ENCODE measurements at places on chromosomes 11 and 22. TPM values are rescaled to one million over a fixed set of nuclear protein-coding genes. Genes with fewer than 3 reads are reported as not detected.
A peak's percentile ranks its signal among the peaks of the same experiment; 100 is the strongest.

DBX1 gene
- total RNA-seq, result not detected

DNA sequence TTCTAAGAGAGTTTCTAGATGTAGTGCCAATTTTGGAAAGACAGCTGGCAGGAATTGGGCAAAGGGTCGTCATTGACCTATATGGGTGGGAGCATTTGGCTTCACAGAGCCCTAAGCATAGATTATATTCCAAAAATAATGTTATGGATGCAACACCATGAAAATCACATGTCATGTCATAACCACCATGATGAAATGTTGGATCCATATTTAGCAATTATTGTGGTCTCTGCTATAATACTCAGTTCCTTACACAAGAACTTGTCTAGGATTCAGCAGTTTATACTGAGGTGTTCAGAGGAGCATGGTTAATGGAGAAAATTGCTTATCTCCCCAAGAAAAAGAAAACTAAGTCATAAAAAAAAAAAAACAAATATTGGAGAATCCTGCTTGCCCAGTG is 31.6 kb downstream of the NTM start:
- DNase-seq, result no peak

GRCh38 chr11:2173150-2173693 is 1.6 kb upstream of the TH start:
- no peak for DNase-seq

TMEM191C gene
- 1.4 TPM for total RNA-seq

MYOD1 gene
- total RNA-seq, result not detected

- DNase-seq, result no peak
Observed at GRCh38 chr22:39306456-39307361, 12.7 kb downstream of the RPL3 start.

- DNase-seq, result no peak
Observed at GRCh38 chr11:48054994-48055291, 74.6 kb downstream of the PTPRJ start.

DNA sequence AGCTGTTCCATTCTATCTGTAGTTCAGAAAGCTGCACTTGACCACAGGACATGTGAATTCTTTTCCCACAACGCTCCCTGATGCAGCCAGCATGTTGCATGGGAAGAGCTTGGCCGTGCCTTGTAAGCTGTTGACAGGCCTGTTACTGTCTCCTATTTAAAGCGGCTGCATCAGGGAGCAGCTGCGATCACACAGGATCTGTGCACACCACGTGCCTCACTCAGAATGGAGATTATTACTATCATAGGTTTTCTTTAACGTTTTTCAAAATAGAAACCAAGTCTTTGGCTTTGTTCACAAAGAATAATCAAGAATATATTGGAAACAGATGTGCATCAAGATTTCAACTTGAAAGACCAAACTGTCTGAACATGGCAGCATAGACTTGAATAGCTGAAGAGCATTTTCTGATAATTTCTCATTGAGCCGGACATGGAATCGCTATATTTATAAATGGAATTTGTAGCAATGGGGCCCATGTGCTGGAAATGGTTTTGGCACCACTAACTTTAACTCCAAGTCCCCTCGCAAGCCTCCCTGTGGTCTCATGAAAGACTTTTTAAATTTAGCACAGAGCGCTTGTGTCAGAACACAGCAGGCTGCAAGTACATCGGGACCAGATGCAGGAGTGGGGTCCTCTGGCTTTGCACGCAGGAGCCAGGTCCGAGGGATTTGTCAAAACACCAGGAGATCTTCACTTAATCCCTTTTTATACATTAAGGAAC is 40.8 kb upstream of the MYO18B start:
- no peak for DNase-seq

DNA sequence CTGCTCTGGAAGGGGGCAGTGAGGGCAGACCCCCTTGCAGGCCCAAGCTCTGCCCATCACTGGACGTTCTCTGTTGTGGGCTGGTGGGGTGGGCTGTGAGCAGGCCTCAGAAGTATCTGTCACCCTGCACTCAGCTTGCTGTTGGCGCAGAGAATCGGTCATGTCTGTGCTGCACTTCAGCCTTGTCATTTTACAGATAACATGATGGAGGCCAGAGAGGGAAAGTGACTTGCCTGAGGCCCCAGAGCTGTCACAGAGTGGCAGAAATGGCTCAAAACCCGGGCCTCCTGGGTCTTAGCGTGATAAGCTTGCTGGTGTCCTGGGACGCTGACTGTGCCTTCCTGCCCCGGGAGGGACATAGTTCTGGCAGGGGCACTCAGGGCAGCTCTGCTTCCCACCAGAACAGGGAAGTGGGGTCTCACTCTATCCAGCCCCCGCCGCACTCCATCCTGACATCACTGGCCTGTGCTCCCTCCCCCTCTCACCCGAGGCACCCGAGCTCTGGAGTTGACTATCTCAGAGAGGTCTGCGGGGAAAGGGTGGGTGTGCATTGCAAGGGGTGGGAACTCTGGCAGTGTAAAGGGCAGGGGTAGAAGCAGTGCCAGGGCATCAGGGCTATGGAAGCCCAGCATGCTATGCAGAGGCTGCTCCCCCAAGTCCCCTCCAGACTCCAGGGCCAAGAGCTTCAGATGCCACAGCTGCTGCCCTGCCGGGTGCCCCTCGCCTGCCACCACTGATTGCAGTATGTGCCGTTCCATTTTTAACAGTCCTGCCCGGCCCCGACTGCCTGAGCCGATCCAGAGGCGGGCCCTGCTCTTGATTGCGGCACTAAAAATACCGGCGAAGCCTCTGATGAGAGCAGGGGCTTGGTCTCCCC is 50.4 kb upstream of the NECTIN1 start:
- no peak for DNase-seq

CCDC179 gene
- not detected for total RNA-seq

- DNase-seq, result no peak
Observed at GRCh38 chr11:19474211-19474610, 233.5 kb upstream of the E2F8 start.

DNA sequence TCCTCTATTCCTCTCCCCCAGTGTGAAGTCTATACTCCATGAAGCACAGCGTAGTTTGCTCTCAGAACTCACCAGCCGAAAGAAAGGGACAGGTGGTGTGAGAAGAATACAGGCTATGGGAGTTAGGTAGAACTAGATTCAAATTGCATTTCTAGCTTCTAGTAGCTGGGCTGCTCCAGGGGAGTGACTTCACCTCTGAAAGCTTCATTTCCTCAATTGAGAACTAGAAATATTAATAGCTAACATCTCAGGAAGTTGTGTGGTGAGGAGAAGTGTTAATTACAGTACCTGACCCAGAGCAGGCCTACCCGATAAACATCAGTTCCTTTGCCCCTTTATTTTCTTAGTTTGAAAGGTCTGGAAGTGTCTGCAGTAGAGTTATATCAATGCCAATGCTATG is 484.7 kb upstream of the TENM4 start:
- no peak for DNase-seq

KRTAP5-9 gene
- not detected for total RNA-seq

DNA sequence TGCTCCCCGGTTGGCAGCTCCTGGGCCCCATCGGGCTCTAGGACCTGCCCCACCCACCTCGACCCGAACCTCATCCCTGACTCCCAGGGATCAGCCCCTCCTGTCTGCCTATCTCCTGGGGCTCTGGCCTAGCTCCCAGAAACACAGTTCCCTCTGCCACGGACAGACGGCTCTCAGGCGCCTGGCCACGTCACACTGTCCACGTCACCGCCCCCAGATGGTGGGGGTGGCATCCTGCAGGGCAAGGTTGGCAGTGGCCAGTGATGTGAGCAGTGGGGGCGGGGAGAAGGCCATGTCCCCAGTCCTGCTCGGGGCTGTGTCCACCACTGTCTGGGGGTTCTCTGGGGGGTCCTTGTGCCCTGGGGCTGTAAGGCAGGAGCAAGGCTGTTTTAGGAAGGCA is 29.2 kb downstream of the SYT7 start:
- DNase-seq, result no peak

MS4A7 gene
- total RNA-seq, result 90.9 TPM

GRCh38 chr11:6635082-6635932 is 16.1 kb upstream of the TPP1 start:
- DNase-seq, result no peak

GRCh38 chr22:17774206-17774925 is at the start of gene BID:
TSS of gene BID (minus strand) at chr22:17774469. CDS start at chr22:17750116, 24,353 bp downstream.
- peak; percentile 69 for DNase-seq

DNA sequence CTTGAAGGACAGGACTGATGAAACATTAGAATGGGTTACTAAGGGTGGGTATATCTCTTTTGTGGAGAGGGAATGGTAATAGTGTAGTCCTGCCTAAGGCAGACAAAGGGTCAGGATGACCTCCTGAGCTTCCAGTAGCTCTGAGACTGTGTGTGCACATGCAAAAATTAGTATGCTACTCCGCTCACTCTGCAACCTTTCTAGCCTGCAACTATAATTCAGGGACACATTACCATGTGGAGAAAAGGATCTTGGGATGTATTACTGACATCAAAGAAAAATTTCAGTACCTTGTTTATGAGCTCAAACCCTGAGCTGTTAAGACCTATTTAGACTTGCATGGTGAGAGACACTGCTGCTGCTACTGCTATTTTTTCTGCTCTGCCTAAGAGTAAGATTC is 25.4 kb downstream of the LARGE2 start:
- DNase-seq, result no peak

DNA sequence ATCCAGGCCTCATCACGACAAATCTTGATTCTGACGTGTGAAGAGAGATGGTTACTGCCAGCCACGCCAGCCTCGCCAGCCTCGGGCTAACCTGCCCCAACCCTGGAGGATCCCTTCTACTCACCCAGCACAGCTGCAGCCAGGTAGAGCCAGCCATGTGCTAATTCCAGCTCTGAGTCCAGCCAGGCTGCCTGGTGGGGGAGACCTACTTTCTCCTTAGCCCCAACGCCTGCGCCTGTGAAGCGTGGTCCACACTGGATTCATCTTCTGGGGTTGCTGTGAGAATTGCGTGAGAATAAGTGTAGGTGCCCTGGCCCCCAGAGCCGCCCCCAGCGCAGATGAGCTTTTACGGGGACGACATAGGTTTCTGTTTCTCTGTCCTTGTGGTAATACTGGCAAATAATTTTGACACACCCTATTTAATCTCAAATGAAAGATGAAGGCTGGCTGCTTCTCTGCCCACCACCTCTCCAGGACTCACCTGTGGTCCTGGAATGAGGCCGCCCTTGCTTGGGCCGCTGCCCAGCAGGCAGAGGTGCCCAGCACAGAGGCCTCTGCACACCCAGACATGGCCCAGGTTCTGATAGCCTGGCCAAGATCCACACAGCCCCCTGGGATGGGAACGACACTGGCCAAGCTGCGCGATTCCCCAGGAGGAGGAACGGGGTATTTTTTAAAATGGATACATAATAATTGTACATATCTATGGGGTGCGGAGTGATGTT is 528.4 kb downstream of the TBC1D22A start:
- no peak for DNase-seq

- no peak for DNase-seq
Observed at GRCh38 chr11:61962213-61963015, 5.0 kb downstream of the FTH1 start.

CLMP gene
- total RNA-seq, result 17.9 TPM

GRCh38 chr11:9313648-9314290 is 624 bp downstream of the TMEM41B start:
- no peak for DNase-seq

DNA sequence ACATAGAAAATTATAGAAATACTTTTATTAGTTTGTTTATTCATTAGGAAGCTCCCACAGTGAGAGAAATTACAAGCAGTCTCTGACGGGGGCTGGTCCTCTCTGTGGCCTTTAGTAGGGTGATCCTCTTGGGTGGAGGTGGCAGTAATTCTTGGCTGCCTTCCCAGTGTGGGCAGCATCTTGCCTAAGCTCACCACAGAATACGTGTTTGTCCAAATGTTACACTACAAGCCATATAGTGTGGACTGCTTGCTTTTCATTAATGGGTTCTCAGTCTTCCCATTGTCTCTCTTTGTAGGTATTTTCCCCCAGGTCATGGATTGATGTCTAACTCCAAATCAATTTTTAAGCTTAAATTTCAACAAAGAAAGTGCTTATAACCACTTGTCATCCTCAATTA is 43.3 kb downstream of the ENDOD1 start:
- DNase-seq, result no peak

RBM7 gene
- total RNA-seq, result 35.2 TPM

KRTAP5-11 gene
- not detected for total RNA-seq

DNA sequence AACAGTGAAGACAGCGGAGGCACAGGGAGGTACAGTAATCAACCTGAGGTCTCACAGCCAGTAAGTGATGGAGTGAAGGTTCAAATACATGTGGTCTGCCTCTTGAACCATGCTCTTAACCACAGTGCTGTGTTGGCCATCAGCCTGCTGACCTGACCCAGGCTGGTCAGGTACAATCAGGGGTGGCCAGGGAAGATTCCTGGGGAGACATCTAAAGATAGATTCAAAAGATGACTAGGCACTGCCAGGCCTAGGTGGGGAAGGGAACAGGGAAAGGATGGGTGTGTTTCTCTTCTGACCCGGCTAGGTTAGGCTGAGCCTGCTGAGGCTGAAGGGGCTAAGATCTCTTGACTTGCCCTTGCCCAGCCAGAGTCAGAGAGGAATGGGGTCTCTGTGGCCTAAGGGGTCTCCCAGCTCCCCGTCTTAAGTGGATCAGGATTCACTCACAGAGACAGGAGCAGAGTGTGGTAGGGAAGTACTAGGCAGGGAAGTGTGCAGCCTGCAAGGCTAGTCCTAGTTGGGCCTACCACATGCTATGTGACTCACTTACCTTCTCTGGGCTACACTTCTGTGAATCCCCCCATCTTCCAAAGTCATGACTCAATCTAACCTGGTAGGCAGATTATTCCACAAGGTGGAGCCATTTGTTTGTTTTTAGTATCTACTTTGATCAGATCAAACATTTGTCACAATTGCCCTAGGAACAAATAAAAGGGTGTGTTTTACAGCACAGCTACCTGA is 10.4 kb upstream of the SREBF2 start:
- DNase-seq, result no peak

POU2AF1 gene
- total RNA-seq, result 1.4 TPM

HBD gene
- not detected for total RNA-seq

SCGB1C1 gene
- not detected for total RNA-seq

SLC6A5 gene
- not detected for total RNA-seq

- no peak for DNase-seq
Observed at GRCh38 chr22:27637604-27638003, 164.0 kb downstream of the MN1 start.

DNA sequence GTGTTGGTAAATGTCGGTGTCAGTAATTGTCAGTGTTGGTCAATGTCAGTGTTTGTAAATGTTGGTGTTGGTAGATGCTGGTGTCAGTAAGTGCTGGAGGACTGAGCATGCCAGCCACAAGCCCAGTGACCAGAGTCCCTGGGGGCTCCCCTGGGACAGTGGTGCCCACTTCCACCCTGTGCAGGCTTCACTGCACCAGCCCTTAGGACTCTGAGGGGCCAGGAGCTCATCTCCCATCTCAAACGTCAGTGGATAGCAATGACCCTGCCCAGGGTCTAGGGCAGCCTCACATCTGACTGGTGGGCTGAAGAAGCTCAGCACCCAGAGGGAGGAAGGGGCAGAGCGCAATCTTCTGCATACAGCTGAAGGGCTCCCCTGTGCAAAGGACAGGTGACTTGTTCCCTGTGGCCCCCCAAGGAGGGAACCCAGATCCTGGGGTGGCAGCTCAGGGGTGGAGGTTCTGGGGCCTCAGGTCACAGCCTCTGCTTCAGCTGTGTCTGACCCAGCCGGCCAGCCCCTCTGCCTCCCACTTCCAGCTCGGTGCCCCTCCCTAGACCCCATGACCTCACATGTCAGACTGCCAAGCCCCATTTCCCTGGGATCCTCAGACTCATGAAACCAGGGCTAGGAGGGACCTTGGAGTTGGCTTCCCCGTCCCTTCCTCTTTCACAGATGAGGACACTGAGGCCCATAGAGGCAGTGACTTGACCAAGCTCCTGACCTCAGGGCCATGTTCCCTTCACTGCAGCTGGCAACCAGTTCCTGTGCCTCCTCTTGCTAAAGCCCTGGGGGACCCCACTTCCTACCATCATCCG is 138.4 kb downstream of the CRYBB2 start:
- no peak for DNase-seq
